ENCODE measurements at places on chromosomes 2 and 18.

GRCh38 chr18:31679133-31679742, 5.1 kb downstream of the B4GALT6 start:
- DNase-seq, result no peak

GRCh38 chr2:154720651-154721050, 22.2 kb downstream of the KCNJ3 start:
- DNase-seq, result no peak

GRCh38 chr2:7924023-7924762, 757.7 kb upstream of the ID2 start:
- DNase-seq, result no peak

DNA sequence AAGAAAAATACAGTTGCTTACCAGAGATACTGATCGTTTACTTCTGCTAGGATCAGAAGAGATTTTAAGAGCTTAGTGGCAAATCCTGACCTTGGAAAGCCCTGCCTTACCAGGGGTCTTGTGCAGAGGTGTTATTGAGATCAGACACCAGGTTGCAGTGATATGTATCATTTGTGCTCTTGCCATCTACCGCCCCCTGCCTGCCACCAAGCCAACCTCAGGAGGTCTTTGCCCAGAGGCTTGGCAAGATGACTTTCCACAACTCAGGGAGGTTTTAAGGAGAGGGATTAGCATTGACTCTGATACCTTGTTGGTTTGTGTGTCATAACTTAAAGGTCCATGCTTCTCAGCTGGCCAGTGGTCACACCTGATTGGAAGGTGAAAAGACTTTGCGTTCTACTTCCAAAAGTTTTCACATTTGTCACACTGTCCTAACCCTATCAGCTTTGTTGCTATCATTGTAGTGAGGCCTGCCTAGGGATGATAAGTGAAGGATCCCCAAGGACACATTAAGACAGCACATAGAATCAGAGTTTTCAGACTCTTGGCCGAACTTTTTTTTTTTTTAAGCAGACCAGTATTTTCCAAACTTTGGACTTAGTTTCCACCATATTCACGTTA, 46.2 kb upstream of the MGAT5 start:
- DNase-seq, result peak; percentile 80

DNA sequence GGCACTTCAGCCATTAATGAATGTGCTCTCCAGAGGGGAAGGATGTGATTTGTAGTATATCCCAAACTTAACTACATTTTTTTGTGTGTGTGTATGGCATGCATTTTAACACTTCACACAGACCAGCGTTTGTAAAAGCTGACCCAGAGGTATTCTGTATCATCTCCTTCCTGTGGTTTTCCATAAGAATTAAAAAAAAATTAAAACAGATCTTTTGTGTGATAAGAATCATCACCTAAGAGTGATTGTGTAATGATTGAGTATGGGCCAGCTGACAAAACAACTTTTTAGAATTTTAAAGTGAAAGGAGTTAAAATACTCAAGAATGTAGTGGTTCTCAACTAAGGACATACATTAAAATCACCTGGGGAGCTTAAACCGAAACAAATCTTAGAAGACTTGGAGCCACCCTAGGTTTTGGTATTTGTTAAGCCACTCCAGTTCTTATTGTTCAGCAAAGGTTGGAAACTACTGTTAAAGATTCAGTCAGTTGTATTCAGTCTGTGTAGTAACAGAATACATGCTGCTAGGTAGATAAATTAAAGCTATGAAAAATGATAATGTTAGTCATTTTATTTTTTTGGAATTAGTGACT, 120.1 kb downstream of the HAUS1 start:
- no peak for DNase-seq

GRCh38 chr18:25233528-25234321, 118.2 kb downstream of the ZNF521 start:
- DNase-seq, result peak; percentile 56

DNA sequence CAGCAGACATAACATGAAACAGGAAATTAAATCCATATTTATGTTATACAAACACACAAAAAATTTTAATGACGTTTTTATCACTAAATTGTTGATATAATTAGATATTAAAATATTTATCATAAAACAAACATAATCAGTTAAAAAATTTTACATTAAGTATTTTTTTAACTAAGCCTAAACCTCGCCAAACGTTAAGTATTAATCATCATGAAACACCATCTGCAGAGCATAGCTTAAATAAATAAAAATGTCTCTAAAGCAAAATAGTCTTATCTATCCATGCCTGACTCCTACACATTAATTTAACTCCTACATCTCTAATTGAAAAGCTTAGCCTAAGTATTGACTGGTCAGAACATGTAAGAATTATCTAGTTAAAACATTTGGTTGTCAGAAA, 271.6 kb upstream of the RND3 start:
- no peak for DNase-seq

DNA sequence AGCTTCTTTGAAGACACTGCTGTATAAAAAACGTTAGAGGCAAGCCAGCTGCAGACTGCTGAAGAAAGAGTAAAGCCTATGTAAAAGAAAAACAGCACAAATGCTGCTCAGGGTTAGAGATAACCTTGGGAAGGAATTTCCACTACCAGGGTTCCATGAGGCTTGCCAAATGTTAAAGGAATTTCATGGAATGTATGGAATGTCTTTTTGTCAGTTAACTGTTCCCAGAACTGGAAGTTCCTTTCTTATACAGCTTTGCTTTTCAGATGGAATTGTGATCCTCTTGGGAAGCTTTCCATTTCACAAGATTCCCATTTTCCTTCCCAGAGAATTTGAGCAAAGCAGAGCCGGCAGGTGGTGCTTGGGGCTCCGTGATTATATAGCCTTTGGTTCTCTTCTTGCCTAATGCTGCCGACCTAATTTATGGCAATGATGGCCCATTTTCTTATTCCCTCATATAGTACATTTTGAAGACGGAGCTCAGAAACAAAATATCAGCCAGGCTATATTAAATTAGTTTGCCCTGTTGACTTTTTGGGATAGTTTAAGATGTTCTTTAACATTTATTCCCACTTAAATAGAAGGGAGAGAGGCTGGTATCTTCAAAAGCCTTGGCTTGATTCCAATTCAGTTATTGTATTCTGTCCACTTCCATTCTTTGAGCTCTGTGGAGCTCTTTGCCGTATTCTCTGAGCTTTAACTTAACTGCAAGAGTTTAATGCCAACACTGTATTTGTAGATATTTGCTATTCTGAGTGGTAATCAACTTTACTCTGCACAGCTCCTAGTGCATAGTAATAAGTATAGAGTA, 162.3 kb downstream of the PHLPP1 start:
- no peak for DNase-seq

DNA sequence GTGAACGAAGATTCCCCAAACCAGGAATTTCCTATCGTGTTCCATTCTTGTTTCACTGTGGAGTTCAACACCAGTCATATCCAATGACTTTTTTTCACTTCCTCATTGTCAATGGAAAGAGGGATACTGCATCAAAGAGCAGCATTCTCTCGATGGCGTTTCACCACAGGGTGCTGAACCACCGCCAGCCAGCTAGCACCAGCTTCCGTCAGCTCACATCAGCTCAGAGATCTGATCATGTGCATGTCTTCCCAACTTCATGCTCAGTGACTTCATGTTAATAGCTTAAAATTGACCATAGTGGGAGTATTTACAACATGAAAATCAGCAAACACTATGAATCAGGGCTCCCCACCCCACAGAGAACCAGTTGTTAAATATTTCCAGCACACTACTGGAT, 359.9 kb downstream of the TNS1 start:
- DNase-seq, result no peak

DNA sequence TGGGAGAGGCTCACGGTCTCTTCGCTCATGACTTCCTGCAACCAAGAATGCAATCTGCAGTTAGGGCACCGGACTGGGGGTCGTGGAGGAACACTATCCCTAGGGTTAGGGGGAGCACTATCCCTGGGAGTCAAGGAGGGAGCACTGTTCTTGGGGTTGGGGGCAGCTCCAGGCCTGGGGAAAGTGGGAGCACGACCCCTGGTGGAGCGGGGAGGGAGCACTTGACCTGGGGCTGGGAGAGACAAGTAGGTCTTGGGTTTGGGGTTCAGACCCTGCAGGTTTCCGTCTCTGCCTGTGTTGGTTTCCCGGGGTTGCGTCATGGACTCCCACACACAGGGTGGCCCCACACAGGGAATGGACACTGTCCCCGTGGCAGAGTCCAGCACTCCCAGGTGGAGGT, 133.6 kb downstream of the TPO start:
- DNase-seq, result no peak

GRCh38 chr2:223306371-223306770, 254.4 kb downstream of the KCNE4 start:
- DNase-seq, result peak; percentile 1

DNA sequence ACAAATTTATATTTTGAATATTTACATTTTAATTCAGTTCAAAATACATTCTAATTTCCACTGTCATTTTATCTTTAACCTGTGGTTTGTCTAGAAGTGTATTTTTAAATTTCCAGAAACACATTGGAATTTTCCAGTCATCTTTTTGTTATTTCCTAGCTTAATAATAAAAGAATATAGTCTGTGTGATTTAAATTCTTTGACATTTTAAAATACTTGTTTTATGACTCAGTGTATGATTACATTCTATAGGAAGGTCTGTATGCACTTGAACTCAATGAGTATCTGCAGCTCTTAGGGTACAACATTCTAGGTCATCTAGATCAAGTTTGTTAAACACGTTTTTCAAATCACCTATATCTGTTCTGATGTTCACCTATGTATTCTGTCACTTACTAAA, 88.3 kb upstream of the MBOAT2 start:
- DNase-seq, result no peak
